ENCODE measurements at places on chromosomes 5 and 9. TPM values are rescaled to one million over a fixed set of nuclear protein-coding genes. Genes with fewer than 3 reads are reported as not detected.
A peak's percentile ranks its signal among the peaks of the same experiment; 100 is the strongest.

- DNase-seq, result no peak
Measured at GRCh38 chr9:72193478-72193881, 44.2 kb downstream of the GDA start.

DNA sequence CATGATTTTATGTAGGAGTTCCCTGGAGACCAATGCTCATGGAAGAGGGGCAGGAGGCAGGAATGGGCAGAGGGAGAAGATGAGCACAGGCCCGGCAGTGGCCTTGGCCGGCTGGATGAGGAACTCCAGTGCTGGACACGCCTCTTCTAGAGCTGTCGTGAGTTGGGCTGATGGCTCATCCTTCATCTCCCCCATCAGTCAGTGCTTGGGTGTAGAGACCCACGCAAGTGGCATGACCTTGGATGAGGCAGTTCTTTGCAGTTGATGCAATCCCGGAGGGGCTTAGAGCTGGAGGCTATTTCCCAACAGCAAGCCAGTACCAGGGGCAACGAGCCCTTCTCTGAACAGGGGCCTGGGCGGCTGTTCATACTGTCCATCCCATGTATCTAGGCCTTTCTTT, 25.5 kb upstream of the ARAP3 start:
- no peak for DNase-seq

GRCh38 chr9:93678199-93679019, 102.0 kb downstream of the PHF2 start:
- DNase-seq, result peak; percentile 14

GRCh38 chr5:97229688-97230285, 46.7 kb upstream of the RIOK2 start:
- no peak for DNase-seq

DNA sequence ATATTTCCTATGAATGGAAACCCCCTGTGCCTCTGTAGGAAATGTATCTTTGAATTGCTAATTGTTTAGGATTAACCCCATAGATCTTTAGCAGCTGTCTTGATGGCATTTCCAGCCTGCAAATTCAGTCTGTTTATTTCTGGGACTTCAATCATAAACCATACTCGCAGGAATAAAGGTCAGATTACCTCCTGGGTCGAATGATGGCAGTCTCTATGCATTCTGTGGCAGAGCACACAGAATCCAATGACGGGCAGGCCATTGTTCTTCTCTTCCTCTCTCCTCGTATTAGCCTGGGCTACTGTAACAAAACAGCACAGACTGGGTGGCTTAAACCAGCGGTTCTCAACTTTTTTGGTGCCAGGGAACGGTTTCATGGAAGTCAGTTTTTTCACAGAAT, 199.9 kb downstream of the PCSK5 start:
- DNase-seq, result no peak

DNA sequence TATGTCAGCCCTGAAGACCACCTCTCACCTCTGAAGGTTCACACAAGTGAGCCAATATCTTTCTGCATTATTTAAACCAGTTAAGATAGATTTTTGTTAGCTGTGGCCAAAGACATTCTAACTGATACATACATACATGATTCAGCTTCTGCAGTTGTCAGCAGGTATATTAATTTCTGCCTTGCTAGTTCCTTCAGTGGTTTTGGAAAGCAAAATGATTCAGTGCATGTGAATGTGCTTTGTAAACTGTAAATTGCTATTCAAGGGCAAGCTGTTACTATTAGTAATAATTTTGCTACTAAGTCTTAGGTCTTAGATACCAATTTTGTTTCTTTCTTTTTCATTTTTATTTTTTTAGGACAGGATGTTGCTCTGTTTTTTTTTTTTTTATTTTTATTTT, 89.2 kb upstream of the ERBIN start:
- no peak for DNase-seq

The BHMT2 gene
- 0.40 TPM for total RNA-seq

- peak; percentile 57 for DNase-seq
Measured at GRCh38 chr5:124661317-124662141, 84.9 kb downstream of the ZNF608 start.
